Right lobe of liver (tissue), 6 donors: ENCODE measurements at places on chromosomes 3 and 15.

GRCh38 chr15:73019601-73020146 lies 32.6 kb upstream of the NEO1 start:
- H3K4me1 ChIP-seq, result no peaks in the 10 kb centered on the region
- no peaks in the 10 kb centered on the region for H3K27me3 ChIP-seq
- no peak overlapping the region for H3K4me3 ChIP-seq
- DNase-seq, result no peak
- no peak overlapping the region for H3K27ac ChIP-seq

DNA sequence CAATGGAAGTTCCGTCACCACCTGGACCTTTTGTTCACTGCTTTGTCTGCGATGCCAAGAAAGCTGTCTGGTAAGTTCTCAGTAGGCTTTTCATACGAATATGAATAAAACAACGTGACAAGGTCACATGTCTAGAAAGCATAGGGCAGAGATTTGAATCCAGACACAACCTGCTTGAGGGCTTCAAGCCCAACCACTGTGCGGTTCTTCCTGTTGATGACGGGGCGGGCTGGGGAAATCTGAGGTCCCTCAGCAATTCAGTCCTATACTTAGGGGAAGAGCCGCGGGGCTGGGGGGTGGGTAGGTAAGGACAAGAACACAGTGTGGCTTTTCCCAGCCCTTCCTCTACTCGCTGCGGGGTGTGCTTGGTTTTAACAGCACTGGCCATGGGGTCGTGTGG lies 32.4 kb upstream of the SMAD3 start:
- no peak overlapping the region for H3K4me3 ChIP-seq
- DNase-seq, result no peak
- no peaks in the 10 kb centered on the region for H3K36me3 ChIP-seq
- H3K4me1 ChIP-seq, result no peaks in the 10 kb centered on the region
- no peaks in the 10 kb centered on the region for H3K27me3 ChIP-seq

GRCh38 chr3:126568776-126569342 lies 10.1 kb upstream of the C3orf22 start:
- no peak overlapping the region for H3K4me3 ChIP-seq
- no peak for DNase-seq
- no peaks in the 10 kb centered on the region for H3K36me3 ChIP-seq
- no peaks in the 10 kb centered on the region for H3K27me3 ChIP-seq
- no peaks in the 10 kb centered on the region for H3K4me1 ChIP-seq

- no peak for DNase-seq
- H3K4me3 ChIP-seq, result no peak overlapping the region
- H3K36me3 ChIP-seq, result no peaks in the 10 kb centered on the region
- no peaks in the 10 kb centered on the region for H3K4me1 ChIP-seq
Measured at GRCh38 chr3:132210476-132211346, 106.5 kb upstream of the ACP3 start.

DNA sequence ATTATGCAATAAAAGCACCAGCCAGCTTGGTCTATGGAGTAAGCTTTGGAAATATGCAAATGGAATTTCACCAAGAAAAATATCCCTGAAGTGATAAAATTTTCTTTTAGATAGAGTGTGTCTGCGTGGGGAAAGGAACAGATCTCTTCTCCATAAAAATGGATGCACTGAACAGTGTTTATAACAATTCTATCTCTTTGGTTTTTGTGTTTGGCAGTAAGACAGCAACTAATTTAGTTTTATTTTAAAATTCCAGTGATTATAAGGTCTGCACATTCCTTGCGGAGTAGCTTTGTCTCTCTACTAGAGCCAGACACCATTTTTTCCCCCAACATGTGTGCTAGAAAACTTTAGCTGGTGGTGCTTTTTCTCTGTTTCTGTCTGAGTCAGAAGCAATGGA lies 712.4 kb downstream of the GRM7 start:
- H3K27ac ChIP-seq, result no peak overlapping the region
- DNase-seq, result no peak
- H3K4me1 ChIP-seq, result no peaks in the 10 kb centered on the region
- H3K27me3 ChIP-seq, result no peaks in the 10 kb centered on the region

GRCh38 chr3:40691452-40691861 lies 166.7 kb downstream of the ZNF621 start:
- H3K4me3 ChIP-seq, result no peak overlapping the region
- H3K4me1 ChIP-seq, result peaks cover 7% of the 10 kb centered on the region
- no peaks in the 10 kb centered on the region for H3K36me3 ChIP-seq
- no peaks in the 10 kb centered on the region for H3K27me3 ChIP-seq
- no peak overlapping the region for H3K27ac ChIP-seq

- no peak overlapping the region for H3K27ac ChIP-seq
- peaks cover 32% of the 10 kb centered on the region for H3K36me3 ChIP-seq
- H3K4me3 ChIP-seq, result no peak overlapping the region
- no peak for DNase-seq
- no peaks in the 10 kb centered on the region for H3K27me3 ChIP-seq
Measured at GRCh38 chr3:132637590-132637989, 22.0 kb downstream of the ACAD11 start.

GRCh38 chr3:120708408-120708807 lies 26.4 kb upstream of the HGD start:
- no peak overlapping the region for H3K4me3 ChIP-seq
- no peak for DNase-seq
- H3K4me1 ChIP-seq, result no peaks in the 10 kb centered on the region
- no peaks in the 10 kb centered on the region for H3K27me3 ChIP-seq

GRCh38 chr3:194588741-194589140 lies 44.5 kb downstream of the TMEM44 start:
- no peak overlapping the region for H3K27ac ChIP-seq
- H3K4me1 ChIP-seq, result peaks cover 9% of the 10 kb centered on the region
- H3K4me3 ChIP-seq, result no peak overlapping the region
- no peaks in the 10 kb centered on the region for H3K36me3 ChIP-seq
- no peak for DNase-seq
- H3K27me3 ChIP-seq, result no peaks in the 10 kb centered on the region

DNA sequence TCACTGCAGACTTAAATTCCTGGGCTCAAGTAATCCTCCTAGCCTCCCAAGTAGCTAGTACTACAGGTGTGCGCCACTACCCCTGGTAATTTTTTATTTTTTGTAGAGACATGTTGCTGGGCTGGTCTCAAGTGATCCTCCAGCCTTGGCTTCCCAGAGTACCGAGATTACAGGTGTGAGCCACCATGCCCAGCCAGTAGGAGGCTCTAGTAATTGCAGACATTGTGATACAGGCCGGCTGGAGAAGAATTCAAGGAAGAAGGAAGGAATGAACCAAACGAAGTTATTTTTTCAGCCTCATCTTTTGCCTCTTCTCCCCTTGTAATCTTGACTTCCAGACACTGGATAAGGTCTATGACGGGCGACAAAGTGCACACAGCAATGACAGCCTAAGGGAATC lies 3.2 kb upstream of the PPP4R2 start:
- H3K4me1 ChIP-seq, result no peaks in the 10 kb centered on the region
- no peak overlapping the region for H3K27ac ChIP-seq
- H3K36me3 ChIP-seq, result no peaks in the 10 kb centered on the region
- H3K4me3 ChIP-seq, result no peak overlapping the region
- DNase-seq, result no peak
- H3K27me3 ChIP-seq, result no peaks in the 10 kb centered on the region
